ENCODE measurements at places on chromosomes 4 and X.

DNA sequence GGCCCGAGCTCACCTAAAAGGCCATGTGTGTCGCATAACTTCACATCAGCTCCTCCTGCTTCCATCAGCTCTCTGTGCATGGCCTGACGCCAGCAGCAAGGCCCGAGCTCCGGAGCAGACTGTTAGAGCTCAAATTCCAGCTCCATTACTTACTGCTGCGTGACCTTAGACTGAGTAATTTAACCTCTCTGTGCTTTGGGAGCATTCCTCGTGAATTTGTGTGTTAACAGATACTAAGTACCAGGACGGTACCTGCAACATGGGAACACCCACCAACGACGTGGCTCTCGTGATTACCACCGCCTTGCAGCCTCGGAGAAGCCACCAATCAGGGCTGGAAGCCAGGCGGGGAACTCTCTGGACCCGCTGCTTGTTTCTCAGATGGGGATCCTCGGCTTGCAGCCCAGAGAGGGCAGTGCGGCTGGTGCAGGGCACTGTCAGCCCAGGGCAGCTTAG is 12.9 kb downstream of the LETM1 start:
- DNase-seq = no peak

DNA sequence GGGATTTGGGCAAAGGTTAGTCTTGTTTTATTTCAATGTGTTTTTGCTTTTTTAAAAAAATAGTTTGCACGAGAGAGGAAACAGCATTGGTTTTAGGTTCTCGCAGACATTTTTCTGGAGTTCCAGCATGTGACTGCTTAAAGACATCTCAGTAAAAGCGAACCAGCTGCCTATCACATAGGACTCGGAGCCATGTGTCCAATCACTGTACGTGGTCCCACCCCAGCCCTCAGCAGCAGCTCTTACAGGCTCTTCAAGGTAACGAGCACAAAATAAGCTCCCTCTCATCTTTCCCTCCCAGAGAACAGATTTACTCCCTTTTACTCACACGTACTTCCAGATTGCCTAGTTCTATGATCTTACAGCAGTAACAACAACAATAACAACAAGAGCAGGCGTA is 68.7 kb downstream of the MCF2 start:
- no peak for DNase-seq

DNA sequence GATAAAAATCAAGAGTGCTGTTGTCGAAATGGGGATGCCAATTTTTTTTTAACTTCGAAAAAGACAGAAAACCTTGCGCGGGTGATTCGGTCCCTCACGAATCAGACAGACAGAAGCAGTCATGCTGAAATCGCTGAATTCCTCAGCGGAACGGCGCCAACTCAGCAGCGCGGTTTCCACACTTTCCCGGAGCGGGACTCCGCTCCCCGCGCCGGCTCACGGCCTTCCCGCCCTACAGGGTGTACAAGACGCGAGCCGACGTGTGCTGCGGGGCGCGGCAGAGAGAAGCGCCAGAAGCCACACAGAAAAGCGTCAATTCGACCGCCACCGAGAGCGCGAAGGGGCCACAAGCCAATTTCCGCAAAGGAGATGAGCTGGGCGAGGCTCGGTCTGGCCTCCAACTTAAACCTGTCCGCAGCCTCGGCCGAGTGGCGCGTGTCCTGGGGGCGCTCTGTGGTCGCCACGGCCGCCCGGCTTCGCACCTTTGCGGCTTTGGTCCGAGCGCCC is 1.3 kb downstream of the NEXMIF start:
- DNase-seq = peak; percentile 15

DNA sequence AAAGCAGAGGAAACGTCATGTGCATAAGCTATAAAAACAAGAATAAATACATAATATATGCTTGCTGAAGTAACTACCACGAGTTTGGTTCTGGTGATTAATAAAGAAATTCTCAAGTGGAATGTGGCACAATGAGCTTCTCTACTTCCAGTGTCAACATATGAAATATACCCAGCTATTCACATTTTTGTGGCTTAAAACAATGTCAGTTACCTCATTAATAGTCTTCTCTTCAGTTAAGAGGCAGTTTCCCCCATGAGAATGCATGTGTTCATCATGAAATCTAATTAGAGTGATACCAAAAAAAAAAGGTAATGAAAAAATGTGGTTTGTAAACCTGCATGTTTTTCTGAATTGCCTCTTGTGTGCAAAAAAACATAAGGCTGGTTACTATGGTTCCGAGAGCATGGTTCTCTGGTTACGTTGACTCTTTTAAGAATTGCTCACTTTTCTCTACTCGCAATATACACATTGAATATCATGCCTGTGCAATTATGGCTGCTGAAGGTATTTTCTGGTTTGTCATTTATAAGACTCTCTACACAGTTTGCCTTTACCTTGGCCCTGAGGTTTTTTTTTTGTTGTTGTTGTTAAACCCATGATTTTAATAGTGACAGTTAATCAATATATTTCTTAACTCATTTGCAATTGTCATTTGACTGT is 108.2 kb downstream of the PCDH7 start:
- DNase-seq = no peak

- peak; percentile 23 for DNase-seq
These were observed 14.9 kb downstream of the NKX6-1 start for GRCh38 chr4:84484236-84484635.

GRCh38 chrX:363621-364375 is 22.9 kb downstream of the PPP2R3B start:
- no peak for DNase-seq

GRCh38 chr4:51901363-51901762 is 58.4 kb downstream of the DCUN1D4 start:
- peak; percentile 22 for DNase-seq

DNA sequence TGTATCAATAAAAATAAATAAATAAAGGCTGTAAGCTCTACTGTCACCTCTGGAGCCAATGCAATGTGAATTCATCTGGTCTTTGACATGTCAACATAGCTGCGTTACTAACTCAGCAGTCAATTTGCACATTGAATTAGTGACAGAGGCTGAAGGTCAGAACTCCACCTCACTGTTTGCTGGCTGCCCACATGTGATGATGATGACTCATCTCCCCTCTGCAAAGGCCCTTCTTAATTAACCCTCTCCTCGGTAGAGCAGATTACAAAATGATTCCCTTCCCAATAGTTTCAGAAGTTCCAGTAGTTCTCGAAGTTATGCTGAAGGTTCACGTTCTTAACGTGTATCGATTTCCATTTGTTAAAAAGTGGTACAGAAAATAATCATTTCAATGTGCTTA is 1626.0 kb upstream of the TENM3 start:
- DNase-seq = no peak

DNA sequence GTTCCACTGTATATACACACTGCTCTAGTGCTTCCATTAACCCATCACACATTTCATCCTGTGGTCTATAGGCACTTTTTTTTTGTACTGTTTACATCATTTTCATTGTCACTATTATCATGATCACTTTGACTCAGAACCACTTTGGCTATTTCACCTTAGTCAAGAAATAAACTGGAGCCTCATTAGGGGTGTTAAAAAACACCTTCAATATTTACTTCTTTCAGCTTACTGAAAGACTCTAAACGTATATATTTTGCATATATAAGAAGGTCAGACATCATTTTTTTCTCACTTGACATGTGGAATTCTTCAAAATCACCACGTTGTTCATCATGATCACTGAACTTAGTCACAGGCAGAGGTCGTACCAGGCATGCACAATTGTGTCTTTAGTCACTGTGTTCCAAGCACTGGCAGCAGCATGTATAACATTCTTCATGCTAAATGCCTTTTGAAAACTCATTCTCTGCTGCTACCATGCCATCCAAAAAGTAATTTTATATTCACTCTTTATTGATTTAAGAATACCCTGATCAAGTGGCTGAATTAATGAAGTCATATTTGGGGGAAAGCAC is 229.2 kb upstream of the ARSJ start:
- no peak for DNase-seq

GRCh38 chr4:189124149-189124758 is 816.4 kb upstream of the FRG1 start:
- DNase-seq = peak; percentile 56

DNA sequence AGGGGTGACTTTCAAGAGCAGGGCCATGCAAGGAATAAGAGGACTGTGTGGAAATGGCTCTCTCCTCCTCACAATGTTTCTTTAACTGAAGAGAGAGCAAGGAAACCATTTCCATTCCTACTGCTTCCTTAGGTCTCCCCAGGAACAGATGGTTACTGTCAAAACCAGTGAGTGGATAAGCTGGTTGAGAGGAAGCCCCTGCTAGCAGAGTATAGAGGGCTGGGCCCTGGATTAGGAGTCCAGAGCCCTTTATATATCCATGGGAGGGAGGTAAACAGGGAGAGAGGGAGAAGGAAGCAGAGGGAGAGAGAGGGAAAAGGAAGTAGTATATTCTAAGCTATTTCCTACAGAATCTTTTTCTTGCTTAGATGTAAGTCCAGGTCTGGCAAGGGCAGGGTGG is 43.8 kb upstream of the LAS1L start:
- no peak for DNase-seq

DNA sequence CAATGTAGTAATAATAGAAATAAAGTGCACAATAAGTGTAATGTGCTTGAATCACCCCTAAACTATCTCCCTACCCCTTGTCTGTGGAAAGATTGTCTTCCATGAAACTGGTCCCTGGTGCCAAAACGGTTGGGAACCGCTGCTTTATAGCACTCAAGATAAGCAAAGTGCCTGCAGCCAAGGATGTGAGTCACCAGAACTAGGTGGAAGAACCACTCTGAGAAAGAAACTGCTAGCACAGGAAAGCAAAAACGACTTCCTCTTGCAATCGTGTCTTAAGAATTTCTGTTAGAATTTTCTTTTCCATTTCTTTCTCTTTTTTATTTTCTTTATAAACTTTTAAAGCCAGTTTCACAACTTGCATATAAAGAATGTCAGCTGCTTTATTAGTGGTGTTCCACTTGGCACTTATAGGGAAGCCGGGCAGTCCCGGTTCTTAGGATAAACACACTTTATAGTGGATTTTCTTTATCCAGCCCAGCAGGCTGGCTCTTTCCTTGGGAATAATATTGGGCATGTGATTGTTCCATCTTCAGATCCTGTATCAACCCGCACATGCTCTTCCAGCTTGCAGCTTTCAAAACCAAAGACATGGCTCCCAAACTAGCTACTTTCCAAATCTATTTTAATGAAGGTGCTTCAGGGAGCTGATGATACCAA is 32.3 kb upstream of the CXCL8 start:
- no peak for DNase-seq

DNA sequence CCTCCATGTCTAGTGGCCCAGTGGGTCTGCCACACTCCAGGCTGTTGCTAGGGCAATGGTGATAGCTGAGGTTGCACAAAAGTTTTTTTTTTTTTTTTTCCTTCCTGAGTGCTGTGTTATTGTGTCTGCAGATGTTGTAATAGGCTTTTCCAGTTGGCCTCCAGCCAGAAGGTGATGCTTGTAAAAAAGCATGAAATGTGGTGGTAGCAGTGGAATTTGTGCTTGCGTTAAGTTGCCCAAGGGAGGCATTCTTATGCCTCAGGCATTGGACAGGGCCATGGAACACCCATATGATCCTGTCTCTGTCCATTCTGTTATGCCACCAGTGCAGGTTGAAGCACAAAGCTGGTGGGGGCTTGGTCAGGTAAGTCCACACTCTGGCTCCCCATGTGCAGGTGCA is 660.5 kb upstream of the SPANXN1 start:
- no peak for DNase-seq

DNA sequence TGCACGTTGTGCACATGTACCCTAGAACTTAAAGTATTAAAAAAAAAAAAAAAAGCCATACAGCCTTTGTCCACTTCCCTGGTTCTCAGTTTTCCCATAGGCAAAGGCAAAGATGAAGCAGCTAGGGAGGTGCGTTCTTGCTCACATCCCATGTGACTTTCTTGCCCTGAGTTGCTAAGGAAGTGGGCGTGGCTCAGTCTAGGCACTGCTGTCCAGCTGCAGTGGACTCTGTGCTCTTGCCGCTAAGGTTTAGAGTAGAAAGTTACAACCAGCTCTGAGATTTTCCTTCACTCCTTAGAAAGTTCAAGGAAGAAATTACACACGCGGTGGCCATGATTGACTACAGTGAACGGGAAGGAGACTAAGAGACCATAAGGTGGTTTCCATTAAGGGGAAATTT is 144.7 kb downstream of the NAA11 start:
- DNase-seq = no peak

GRCh38 chrX:104195489-104196084 is 29.3 kb downstream of the FAM199X start:
- no peak for DNase-seq

GRCh38 chrX:108167211-108167872 is 75.8 kb downstream of the ATG4A start:
- no peak for DNase-seq

- no peak for DNase-seq
These were observed 213.2 kb downstream of the CAMK2D start for GRCh38 chr4:113548303-113548702.

DNA sequence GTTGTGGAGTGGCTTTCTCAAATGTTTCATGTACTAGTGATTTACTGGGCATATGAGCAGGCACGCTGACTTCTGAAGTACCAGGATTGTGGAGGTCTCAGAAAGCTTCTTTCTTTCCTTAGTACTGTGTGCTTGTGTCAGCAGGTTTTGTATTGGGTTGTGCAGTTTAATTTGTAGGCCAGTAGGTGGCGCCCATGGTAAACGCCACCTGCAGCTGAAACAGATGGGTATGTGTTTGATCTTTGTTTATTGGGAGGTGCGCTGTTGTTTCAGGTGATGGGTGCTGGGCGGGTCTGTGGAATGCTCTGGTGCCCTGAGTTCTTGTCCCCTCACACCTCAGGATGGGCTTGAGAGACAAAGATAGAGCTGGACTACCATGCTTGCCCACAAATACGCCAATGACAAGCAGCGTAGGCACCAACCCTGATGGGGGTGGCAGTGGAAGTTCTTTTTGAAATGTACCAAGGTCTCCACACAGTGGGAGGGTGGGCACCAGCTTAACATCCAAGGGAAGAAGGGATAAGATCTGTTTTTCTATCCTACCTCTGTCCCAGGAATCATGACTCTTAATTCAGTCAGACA is 141.5 kb downstream of the RPS6KA6 start:
- DNase-seq = peak; percentile 19

DNA sequence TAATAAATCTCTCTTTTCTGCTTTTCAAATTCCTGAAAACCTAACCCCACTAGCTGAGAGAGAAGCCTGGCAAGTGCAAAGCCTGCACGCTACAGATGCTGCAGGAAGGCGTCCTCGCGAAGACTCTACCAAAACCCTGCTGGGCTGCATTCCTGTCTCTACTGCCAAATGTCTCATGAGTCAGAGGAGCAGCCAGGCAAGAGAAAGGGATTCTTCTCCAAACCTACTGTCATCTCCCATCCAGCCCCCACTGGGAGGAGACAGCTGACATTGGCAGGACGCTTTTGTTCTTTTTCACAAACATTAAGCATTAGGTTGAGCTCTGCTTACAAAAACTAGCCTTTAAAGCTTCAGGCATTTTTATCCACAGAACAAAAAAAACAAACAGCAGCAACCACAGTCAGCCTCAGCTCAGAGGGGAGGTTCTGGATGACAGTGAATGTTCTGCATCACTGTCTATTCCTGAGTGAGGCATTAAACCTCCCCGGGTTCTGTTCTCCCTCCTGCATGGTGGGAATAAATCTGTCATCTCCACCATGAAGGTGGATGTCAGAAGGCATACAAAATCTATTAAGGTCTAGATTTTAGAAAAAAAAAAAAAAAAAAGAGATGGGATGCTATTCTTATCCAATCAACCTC is 18.0 kb downstream of the CRMP1 start:
- peak; percentile 38 for DNase-seq

- DNase-seq = no peak
These were observed 346.4 kb upstream of the FAM241A start for GRCh38 chr4:111798840-111799239.

Data from WTC11 (cell line).